NCI-H2029 (cell line): ENCODE measurements at places on chromosomes 5 and 9.

- no peak for DNase-seq
Measured at GRCh38 chr9:28583832-28584231, 1010.6 kb upstream of the C9orf72 start.

GRCh38 chr9:88197016-88197415 lies 58.7 kb upstream of the SPATA31C2 start:
- no peak for DNase-seq

- no peak for DNase-seq
Measured at GRCh38 chr9:110935829-110936228, 102.4 kb downstream of the LPAR1 start.

GRCh38 chr9:5628183-5628529 lies 751 bp upstream of the RIC1 start:
- no peak for DNase-seq

DNA sequence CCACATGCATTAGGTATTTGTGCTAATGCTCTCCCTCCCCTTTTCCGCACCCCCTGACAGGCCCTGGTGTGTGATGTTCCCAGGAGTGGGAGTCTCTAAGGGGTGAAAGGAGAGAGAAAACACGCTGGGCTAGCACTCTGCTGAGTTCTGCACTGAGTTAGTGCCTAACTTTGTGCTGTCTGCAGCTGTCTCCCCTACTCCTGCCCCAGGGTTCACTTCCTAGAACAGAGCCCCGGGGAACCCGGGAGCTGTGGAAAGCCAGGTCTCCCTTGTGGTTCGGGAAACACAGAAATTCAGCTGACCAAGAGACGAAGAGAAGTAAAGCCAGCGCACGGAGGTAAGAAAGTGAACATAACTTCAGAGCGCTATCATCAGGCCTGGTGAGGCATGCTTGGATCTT lies 20.7 kb upstream of the ANKRD18A start:
- no peak for DNase-seq
